ENCODE measurements at places on chromosomes 11 and 22.

GRCh38 chr11:119376197-119376847 is 5.2 kb downstream of the USP2 start:
- DNase-seq, result no peak

DNA sequence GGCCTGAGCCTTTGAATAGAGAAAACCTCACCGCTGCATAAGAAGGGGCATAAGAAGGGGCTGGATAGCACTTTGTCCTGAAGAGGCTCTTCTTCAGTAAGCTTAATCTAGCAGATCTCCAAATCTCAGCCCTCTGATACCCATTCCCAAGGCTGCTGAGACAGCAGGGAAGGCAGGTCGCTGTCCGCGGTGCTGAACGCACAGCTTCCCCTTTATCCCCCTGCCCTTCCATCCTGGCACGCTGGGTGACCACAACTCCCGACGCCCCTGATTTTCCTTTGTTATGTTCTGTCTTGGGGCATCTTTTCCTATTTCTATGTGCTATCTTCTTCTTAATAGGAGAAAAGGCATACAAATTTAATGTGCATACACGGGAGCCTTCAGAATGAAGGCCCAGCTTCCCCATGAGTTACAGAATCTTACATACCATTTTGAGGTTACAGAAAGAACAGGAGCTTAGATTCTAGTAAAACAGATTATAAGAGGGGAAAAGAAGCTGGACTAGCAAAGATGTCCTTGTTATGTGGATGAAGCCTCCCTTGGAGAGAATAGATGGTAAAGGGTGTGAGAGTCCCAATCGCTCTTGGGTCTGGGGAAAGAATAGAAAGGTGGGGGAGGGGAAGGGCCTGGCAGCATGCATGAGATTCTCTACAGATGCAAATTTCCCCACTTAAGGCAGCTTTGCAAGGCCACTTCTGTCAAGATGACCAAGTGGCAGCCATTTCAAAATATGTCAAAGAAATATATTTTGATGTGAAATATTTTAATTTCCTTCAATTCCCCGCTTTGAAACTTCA is 5.7 kb upstream of the SULT4A1 start:
- no peak for DNase-seq

- DNase-seq, result peak; percentile 41
These were observed 22.7 kb upstream of the C1QTNF4 start for GRCh38 chr11:47616726-47617416.

DNA sequence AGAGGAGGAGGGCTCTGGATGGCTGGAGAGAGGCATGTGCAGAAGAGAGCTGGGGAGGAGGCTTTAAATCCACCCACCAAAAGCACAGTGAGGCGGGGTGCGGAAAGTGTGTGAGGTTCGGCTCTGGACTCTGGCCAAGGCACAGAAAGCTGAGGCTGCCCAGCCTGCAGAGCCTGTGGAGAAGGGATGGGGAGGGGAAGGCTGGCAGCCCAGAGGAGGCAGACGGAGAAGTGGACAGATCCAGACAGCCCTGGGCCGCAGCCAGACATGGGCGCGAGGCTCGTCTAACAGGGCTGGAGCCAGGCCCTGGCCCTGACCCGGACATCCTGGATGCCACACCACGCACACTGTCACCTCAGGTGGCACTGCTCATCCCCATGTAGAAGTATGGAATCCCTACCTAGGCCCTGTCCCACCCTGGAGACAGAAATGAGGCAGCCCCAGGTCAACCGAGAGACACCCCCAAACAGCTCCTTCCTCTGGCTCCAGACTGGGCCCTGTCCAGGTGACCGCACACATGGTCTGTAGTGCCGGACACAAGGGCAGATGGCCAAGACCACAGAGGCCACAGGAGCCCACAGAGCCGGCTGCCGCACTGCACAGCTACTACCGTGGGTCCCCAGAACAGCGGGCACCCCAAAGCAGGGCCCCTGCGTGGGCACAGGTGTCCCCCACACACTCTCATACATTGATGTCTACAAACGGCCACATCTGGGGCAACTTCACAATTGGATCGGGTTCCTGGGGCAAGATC is 16.6 kb upstream of the MOB2 start:
- no peak for DNase-seq

- no peak for DNase-seq
These were observed 1.3 kb downstream of the PAFAH1B2 start for GRCh38 chr11:117145393-117145761.

GRCh38 chr22:31846161-31847115 is 92.6 kb downstream of the DEPDC5 start:
- no peak for DNase-seq

GRCh38 chr11:9251311-9251710 is 13.8 kb downstream of the DENND5A start:
- DNase-seq, result no peak

DNA sequence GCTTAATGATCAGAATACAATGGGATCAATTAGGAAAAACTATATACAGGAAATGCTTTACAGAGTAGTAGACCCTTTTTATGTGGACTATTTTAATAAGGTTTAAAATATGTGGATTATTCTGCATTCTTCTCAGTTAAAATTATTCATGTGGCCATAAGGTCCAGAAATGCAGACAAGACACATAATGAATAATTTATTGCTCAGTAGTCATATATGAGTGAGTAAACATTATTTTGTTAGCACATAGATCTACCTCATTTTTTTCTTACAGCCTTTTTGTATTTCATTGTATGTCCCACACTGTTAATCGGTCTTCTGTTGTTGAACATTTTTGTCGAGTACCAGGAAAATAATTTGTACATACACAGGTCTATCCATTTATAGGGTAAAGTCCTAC is 20.8 kb downstream of the MED17 start:
- no peak for DNase-seq

DNA sequence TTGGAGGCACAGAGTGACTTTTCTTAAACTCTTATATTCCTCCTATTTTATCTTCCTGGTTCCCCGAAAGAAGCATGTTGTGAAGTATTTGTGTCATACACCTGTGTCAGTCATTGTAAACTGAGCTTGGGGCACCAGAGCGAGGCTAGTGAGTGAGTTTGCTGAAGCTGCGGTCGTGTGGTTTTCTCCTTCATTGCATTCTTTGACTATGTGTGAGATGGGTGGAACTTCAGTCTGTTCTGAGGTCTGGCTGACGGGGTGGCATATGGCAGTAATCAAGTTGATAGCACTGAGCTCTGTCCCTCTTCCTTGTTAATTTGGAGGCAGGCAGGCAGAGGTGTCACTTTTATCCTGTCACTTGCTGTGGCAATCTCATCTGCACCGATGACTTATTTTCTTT is 4.2 kb downstream of the VPS26B start:
- no peak for DNase-seq

DNA sequence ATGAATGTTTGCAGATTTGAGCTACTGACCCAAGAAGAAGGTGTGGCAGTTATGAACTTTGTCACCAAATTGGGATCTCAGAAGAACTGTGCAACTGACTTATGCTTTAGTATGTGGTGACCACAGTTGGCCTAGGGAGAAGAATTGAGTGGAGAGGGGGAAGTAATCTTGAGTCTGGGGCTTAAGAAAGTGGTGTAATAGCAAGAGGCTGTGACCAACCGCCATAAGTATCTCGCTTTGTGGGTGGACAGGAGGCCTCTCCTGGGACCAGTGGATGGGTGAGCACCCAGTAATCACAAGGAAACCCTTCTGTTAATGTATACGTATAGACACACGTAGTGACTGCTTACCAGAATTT is 12.7 kb upstream of the IL10RA start:
- DNase-seq, result no peak

GRCh38 chr11:76169473-76169896 is 36.8 kb downstream of the WNT11 start:
- no peak for DNase-seq

DNA sequence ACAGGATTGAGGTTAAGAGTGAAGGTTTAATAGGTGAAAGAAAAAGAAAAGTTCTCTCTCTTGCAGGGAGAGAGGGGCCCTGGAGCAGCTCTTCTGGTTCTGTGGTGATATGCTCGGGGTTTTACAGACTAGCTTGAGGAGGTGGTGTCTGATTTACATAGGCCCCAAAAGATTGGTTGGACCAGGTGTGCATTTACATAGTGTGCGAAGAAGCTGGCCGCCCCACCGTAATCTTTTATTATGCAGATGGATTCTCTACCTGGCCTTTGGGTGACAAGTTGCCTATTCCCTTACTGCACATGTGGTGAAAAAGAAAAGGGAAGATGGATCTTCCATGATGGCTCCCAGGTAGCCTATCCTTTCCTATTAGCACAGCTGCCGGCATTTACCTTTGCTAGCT is 219.9 kb upstream of the GRIA4 start:
- DNase-seq, result no peak

DNA sequence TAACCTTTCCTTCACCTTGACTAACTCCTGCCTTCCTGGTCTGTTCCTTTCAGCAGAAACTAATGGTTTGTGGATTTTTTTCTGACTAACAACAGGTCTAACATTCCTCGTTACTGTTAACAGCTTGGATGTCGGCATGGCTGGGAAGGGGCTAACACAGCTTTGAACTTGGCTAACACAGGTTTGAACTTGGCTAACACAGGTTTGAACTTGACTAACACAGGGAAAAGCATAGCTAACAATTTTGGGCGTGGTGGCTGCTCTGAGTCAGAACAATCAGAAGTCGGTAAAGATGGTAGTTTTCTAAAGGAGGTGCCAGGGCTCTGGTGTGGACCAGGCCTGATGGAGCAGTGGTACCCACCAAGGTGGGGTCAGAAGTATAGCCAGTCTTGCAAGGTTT is 16.1 kb downstream of the MIAT start:
- no peak for DNase-seq

- no peak for DNase-seq
These were observed 35.2 kb downstream of the MAML2 start for GRCh38 chr11:96307776-96308140.

DNA sequence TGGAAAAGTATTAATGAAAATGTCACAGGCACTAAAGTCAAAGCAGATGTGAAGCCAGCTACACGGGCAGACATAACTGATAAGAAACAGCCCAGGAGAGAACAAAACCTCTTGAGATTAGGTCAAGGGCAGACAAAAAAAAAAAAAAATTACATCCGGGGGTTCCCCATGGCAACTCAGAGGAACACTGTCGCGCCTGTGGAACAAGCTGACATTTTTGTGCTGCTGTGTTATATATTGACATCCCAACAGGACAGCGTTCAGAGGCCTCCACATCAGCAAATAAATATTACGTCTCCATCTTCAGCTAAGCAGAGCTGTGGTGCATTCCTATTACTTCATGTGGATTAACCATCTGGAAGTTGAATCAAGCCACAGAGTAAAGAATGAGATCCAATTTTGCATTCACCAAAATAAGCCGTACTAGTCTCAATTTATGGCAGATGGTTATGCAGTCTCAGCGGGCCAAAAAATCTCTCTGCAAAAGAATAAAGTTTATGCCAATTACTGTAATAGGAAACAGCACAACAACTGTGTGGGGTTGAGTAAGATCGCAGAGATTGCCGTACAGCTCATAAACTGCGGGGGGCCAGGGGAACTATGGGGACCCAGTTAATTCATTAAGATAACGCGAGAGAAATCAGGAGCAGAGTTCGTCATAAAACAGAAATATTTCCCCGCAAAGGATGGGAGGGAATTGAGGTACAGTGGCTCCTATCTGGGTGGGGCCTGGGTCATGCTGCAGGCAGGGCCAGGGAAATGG is 41.3 kb upstream of the MN1 start:
- no peak for DNase-seq

- no peak for DNase-seq
These were observed 9.0 kb upstream of the USP28 start for GRCh38 chr11:113884361-113884836.

DNA sequence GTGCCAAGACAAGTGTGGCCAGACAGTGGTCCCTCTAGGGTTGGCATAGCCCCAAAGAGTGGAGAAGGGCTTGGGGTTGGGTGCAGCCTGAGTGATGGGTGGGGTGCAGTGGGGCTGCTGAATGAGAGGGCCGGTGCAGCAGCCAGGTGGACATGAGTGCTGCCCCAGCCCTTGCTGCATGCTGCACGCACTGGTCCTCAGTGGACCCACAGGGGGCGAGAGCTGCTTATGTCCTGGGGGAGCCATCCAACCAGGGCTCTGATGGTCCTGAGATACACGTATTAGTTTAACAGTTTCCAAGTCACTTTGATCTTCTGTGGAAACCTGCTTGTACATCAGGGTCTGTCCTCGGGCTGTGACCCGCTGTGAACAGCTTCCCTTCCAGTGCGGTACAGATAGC is 23.9 kb upstream of the ACR start:
- DNase-seq, result no peak

DNA sequence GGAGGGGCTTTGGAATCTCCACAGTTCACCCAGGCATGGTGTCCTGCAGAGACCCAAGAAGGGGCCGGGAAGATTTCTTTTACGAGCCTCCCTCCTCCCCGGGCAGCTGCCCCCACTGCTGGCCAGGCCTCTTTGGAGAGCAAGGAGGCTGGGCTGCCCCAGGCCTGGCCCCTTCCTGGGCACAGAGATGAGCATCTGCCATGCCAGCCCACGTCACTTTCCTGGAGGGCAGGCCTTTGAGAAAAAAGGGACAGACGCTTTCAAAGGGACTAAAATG is 60.5 kb upstream of the FGF3 start:
- DNase-seq, result no peak

- DNase-seq, result peak; percentile 10
These were observed 148.2 kb upstream of the SNX19 start for GRCh38 chr11:131064373-131064991.

GRCh38 chr11:45275828-45276227 is 10.3 kb downstream of the SYT13 start:
- no peak for DNase-seq

GRCh38 chr11:122340607-122341290 is 224.7 kb upstream of the BLID start:
- no peak for DNase-seq

DNA sequence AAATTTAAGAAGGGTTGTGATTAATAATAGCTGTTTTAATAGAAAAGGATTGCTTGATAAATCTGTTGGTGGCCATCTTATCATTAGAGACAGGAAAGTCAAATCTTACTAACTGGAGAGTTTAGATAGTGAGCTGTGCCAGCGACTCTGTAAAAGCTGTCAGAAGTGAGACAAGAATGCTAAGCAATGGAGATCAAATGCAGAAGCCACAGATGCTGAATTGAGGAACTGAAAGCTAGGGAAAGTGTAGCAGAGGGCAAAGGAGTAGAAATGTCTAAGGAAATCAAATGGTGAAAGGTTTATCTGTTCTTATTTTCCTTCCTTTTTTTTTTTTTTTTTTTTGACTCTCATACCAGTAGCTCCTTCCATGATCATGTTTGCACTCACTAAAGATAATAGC is 13.7 kb downstream of the MS4A13 start:
- no peak for DNase-seq

- DNase-seq, result no peak
These were observed 25.1 kb upstream of the ROBO3 start for GRCh38 chr11:124839972-124840621.

DNA sequence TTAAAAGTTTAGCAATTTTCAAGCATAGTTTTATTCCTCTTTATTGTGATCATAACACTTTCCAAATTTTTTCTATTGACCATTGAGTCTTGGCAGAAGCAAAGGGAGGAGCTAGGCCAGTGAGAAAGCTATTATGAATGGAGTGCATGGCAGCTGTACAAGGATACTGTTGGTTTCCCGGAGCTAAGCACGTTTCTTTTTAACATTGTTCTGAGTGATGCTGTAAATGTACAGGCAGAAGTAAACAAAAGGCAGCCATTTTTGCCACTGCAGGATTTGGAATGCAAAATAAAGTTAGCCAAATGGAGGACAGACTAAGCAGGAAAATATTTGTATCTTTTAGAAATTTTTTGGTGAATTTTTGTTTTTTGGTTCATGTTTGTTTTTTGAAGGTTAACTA is 16.2 kb downstream of the CBL start:
- no peak for DNase-seq

GRCh38 chr11:113840932-113841664 is 34.3 kb downstream of the USP28 start:
- DNase-seq, result no peak
